ENCODE measurements at places on chromosomes 11 and 22.

GRCh38 chr11:12543596-12544415, 130.4 kb upstream of the TEAD1 start:
- DNase-seq, result no peak

- no peak for DNase-seq
These were observed 1038.5 kb downstream of the OPCML start for GRCh38 chr11:132493801-132494200.

DNA sequence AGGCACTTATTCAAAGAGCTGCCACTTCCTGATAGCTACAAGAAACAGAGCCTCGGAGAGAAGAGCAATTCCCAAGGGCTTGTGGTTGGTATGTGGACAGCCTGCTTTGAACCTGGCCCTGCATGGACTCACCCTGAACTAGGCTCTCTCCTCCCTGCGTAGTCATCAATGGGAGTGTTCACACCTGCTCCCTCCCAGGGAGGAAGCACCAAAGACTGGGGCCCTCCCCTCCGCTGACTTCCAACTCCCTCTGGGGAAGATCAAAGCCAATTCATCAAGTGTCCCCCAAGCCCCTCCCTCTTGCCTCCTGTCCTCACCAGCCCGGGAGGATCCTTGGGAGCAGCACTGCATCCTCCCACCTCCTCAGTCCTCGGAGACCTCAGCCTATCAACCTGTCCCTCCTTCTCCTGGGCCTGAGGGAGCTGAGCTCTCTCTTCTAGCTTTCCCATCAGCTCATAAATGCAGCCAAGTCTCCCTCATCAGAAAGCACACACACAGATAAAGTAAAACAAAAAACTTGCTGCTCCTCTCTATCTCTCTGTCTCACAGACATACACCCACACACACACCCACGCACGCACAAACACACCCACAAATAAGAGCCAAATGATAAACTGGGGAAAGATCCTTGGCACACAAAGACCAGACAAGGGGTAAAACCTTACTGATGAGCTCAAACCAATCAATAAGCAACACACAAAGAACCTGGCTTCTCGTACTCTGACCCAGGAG, 3.3 kb downstream of the A4GALT start:
- DNase-seq, result no peak

- no peak for DNase-seq
These were observed 19.5 kb downstream of the MRGPRD start for GRCh38 chr11:68961245-68961644.

DNA sequence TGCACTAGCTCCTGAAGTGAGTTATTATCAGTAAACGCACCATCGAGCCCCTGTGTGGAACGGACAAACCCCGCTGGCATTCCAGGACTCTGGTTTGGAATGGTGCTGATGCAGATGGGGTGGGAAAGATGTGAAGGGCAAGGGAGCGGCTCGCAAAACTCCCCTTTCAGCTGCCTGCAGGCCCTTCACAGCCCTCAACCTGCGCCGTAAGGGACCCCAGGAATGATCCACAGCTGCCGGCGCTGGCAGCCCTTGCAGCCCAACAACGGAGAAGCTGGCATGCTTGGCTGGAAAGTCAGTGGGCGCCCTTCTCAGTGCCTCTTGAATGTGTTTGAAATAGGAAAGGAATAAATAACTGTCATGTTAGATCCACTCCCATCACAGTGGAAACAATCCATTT, 1445.5 kb downstream of the BRD1 start:
- no peak for DNase-seq

DNA sequence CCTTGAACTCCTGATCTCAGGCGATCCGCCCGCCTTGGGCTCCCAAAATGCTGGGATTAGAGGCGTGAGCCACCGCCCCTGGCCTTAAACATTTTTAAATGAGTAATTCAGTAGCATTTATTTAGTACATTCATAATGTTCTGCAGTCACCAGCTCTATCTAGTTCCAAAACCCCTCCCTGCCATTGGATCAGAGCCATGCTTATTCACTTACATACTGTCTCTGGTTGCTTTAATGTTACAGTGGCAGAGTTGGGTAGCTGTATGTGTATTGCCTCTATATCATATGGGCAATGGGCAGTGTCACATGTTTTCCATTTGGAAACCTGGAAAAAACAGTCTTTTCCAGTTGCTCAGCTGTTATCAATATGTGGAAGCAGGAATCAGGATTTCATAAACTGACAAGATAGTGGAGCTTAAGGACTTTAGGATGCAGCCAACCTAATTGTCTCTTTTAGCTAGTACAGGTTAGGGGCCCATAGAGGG, 10.5 kb downstream of the COA4 start:
- no peak for DNase-seq

- DNase-seq, result no peak
These were observed 81.5 kb downstream of the TRMU start for GRCh38 chr22:46416891-46417580.
